Dorsolateral prefrontal cortex (tissue), 122 donors: ENCODE measurements at places on chromosomes 5 and 9. TPM values are rescaled to one million over a fixed set of nuclear protein-coding genes. Genes with fewer than 3 reads are reported as not detected.

Gene ADAMTS6
- total RNA-seq: 4.3 TPM

Gene PCDHGA6
- total RNA-seq: 13.8 TPM

Gene IRX2
- not detected for total RNA-seq

Gene SLC6A3
- total RNA-seq: not detected

Gene PCDHGA3
- total RNA-seq: 11.9 TPM

Gene SUSD3
- total RNA-seq: 1.5 TPM

Gene DELE1
- total RNA-seq: 91.0 TPM

Gene GHR
- 4.5 TPM for total RNA-seq

Gene LEAP2
- 3.0 TPM for total RNA-seq

Gene NUTM2F
- not detected for total RNA-seq

Gene GPX8
- total RNA-seq: not detected

Gene SLC31A1
- total RNA-seq: 14.4 TPM
